ENCODE measurements at places on chromosomes 4 and X. TPM values are rescaled to one million over a fixed set of nuclear protein-coding genes. Genes with fewer than 3 reads are reported as not detected.

Gene CCNB3
- total RNA-seq: 0.28 TPM

Gene SLC49A3
- total RNA-seq: 16.9 TPM

DNA sequence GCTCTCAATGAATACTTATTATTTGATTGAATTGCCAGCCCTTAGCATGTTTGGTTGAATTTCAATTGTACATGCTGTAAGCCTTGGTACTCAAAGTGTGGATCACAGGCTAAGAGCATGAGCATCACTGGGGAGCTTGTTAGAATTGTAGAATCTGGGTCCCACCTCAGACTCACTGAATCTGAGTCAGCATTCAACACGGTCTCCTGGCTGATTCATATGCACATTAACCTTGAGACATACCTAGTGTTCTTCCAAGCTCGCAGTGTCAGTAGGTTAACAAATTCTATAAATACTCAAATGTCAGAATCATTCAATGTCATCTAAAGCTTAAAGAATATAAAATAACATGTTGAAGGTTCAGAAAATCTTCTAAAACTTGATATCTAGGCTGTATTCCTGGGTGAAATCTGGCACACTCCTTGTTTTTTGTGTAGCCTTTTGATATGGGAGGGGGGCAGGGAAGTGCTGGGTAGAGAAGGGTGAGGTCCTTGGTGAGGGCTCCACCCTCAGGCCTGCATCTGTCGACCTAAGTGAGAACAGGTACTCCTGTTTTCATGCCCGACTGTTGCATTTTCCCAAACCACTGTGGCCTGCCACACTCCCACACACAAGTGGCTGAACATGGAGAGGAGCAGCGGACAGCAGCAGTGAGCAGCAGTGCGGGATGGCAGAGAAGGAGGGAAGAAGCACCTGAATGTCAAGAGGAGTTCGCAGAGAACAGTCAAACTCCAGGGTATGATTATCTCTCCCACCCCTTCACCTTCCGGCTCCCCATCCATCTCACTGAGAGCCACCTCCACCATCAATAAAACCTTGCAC is 529.6 kb upstream of the IGFBP7 start:
- no peak for DNase-seq

- no peak for DNase-seq
Measured at GRCh38 chr4:61003301-61003700, 196.8 kb upstream of the ADGRL3 start.

GRCh38 chr4:124209211-124209610 is 503.3 kb downstream of the ANKRD50 start:
- DNase-seq: no peak

GRCh38 chr4:85829276-85830051 is 354.5 kb downstream of the ARHGAP24 start:
- no peak for DNase-seq

Gene OFD1
- total RNA-seq: 18.8 TPM

DNA sequence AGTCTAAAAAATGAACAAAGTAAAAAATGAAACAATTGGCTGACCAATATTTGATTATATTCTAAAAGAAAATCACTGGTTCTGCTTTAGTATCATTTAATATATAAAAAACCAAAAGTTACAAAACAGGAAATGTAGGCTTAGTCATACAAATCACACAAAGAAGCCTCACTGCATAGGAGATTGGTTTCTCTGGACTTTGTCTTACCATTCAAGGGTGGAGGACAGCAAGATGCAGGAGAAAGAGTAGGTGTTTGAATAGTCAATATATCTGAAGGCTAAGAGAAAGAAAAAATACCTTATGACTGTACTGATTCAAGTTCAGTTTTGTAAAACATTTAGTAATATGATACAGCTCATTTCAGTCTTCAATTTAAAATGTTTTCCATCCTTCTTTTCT is 28.6 kb upstream of the TAF9B start:
- no peak for DNase-seq

Gene PNCK
- total RNA-seq: not detected

- no peak for DNase-seq
Measured at GRCh38 chr4:82419451-82419850, 10.8 kb downstream of the HNRNPDL start.
